ENCODE measurements at places on chromosomes 5 and 9.

DNA sequence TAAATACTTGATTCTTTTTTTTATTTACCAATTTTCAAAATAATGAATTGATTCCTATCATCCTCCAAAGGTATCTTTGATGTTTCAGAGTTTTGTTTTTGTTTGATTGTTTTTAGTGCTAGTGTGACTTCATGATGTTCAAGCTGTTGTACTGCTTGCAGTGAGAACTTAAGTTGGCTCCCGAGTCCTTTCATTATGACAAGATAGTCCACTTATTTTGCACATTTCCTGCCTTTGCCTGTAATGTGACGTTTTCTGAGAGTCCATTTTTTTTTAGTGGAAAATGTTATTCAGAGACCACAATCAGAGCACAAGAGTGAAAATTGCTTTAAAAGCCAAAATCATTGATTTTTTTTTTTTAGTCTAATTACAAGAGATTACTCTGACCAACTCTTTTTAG, 60.1 kb upstream of the FCHO2 start:
- DNase-seq = no peak

DNA sequence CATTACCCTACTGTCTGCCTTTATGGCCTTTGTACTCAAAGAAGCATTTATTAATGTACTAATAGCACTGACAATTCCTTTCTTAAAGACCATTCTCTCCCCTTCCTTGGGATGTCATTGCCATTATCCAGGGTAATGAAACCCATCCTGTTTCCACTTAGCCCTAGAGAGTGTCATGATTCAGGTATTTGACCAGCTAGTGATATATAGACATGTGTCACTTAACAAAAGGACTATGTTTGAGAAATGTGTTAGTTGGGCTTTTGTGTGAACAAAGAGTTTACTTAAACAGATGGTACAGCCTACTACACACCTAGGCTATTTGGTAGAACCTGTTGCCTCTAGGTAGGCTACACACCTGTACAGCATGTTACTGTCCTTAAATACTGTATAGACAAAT, 2.0 kb downstream of the ATP6V0E1 start:
- DNase-seq = no peak

DNA sequence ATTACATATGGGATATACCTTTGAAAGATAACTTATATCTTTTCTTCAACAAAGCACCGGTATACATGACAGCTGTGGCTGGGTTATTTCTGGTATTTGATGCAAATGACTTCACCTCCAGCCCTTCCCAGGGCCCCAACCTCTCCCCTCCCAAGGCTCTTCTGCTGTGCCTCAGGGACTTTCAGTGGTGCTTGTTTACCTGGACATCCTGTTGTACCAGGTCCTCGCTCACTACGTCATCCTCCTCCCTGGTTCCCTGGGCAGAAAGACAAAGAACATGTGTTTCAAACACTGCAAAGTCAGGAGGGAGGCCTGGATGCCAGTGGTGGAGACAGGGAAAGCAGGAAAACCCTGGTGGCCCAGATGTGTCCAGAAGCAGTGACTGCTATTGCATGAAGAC, 23.4 kb downstream of the ANXA6 start:
- DNase-seq = no peak

DNA sequence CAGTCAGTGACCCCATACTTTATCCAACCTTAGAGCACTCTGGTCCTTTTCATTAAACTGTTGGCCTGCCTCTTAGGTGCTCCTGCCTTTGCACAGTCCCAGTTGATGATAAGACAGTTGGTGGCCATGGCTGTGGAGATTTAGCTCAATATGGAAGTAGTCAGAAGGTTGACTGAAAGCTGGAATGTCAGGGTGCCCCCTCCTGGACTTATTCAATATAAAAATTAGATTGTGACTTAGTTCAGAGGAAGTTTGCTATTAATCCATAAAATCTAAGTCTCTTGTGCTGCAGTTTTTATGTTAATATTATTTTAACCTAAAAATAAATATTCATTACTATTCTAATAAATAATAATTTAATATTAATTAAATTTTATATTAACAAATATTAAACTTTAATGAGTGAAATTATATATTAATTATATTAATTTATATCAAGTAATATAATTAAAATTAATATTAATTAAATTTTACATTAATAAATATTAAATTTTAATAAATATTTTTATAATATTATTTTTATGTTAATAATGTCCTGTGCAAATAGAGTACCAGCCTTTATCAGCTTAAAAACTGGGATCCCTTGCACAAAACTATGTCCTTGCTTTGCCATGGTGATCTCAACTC, 77.7 kb upstream of the ADAMTSL1 start:
- DNase-seq = no peak

- no peak for DNase-seq
Observed at GRCh38 chr5:59428391-59428790, 465.1 kb downstream of the PDE4D start.

- DNase-seq = no peak
Observed at GRCh38 chr9:133331221-133331620, 4.8 kb downstream of the SURF6 start.

- no peak for DNase-seq
Observed at GRCh38 chr5:172490514-172491461, 36.5 kb upstream of the SH3PXD2B start.

DNA sequence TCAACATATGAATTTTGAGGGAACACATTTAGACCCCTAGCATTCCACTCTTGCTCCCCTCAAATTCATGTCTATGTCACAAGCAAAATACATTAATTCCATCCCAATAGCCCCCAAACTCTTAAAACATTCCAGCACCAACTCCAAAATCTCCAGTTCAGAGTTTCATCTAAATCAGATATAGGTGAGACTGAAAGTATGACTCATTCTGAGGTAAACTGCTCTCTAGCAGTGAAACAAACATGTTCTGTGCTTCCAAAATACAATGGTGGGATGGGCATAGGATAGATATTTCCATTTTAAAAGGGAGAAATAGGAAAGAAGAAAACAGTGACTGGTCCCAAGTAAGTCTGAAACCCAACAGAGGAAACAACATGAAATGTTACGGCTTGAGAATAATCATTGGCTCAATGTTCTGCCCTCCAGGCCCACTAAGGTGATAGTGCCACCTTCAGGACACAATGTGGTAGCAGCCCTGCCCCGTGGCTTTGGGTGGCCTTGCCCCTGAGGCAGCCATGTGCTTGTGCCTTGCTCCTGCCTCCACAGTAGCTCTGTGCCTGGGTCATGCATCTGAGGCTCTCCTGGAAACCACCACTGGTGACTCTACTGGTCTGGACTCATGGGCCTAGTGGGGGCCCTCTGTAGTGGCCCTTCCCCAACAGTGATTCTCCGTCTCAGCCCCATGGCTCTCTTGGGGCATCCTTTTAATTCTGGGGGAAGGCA, 36.4 kb upstream of the IPPK start:
- DNase-seq = no peak

- no peak for DNase-seq
Observed at GRCh38 chr5:43642428-43642827, 39.4 kb downstream of the NNT start.

- DNase-seq = no peak
Observed at GRCh38 chr9:13118313-13118712, 161.2 kb downstream of the MPDZ start.

- DNase-seq = no peak
Observed at GRCh38 chr9:21316032-21316842, 11.1 kb upstream of the IFNA5 start.

DNA sequence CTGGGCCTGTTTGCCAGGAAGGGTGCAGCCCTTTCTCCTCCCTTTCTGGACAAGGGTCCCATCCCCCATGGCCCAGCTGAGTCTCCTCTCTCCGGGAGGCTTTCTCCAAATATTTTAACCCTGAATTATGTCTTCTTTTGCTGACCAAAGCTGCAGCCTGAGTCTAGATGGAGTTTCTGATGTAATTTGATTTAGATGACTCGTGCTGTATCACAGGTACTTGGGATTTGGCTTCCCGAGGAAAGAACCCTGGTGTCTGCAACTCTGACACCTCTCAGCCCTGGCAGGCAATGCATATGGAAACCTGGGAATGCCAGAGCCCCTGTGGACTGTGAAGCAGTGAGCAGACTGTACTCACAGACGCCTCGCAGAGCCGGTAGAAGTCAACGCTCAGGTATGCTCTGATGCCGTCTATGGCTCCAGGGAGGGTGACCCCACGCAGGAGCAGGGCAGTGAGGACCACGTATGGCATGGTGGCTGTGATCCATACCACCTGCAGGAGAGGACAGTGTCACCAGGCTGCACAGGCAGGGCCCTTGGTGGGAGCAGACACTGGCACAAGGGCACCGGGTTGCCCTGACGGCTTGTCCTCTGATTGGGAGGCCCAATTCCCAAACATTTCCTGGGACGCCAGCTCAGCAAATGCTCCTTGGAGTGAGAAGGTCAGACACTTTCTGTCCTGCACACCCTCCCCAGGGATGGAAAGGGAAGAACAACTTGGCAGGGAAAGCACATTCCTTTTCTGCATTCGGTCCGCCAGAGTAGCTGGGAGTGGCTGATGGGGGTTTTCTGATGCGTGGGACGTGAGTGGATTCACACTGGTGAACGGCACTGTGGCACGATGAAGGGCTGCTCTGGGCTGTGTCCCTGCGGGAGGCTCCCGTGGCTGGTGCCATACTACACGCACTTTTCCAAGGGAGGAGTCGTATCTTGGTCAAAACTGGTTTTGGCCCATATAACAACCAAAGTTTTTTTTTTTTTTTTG, 24.7 kb downstream of the SLC6A3 start:
- peak; percentile 7 for DNase-seq

- DNase-seq = no peak
Observed at GRCh38 chr9:33748633-33749304, 46.6 kb upstream of the PRSS3 start.

DNA sequence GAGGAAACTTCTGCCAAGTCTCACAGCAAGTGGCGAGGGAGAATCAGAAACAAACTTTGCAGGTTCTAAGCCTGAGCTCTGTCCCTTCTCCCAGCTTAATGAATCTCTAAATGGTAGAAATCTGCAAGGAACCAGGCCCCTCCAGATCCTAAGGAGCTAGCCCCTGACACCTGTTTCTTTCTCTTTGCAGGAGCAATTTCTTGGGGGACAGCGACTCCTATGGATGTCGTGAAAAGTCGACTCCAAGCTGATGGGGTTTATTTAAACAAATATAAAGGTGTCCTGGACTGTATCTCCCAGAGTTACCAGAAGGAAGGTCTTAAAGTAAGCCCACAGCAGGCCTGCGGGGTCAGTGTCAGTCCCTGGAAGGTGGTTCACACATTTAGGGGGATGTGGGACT, 21.8 kb downstream of the IL9 start:
- no peak for DNase-seq

GRCh38 chr9:27460226-27461023, 63.7 kb upstream of the IFNK start:
- no peak for DNase-seq

- DNase-seq = peak; percentile 42
Observed at GRCh38 chr5:141877356-141878185, 639 bp downstream of the PCDH1 start.

GRCh38 chr9:30722065-30722464, 1662.4 kb upstream of the ACO1 start:
- DNase-seq = no peak

- DNase-seq = no peak
Observed at GRCh38 chr5:305050-305449, 16.5 kb upstream of the AHRR start.

- DNase-seq = no peak
Observed at GRCh38 chr5:73748510-73749400, 122.8 kb downstream of the ARHGEF28 start.

DNA sequence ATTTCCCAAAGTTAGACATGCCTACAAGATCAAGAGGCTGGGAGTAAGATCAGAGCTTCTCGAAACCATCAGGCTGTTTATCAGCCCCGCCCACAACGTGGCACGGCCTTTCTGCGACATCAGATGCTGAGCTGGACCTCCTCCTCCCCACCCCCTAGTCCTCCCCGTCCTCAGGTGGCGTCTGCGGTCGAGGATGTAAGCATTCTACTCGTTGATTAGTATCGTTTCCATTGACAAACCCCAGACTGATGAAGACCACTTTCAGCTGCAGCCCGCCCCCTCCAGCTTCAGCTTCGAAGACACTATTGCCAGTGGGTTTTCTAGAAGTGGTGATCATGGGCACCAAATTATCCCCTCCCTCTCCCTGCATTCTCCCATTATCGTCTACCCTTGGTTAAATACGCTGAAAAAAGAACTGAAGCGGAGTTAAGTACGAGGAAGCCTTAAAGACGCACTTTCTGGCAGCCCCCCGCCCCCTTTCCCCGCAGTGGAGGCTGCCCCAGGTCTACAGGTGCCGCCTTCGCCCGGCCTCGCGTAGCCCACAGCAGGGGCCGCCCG, 1.1 kb downstream of the PPIC start:
- DNase-seq = no peak

GRCh38 chr9:91423785-91424402, at the start of gene NFIL3:
Gene NFIL3 (minus strand): TSS chr9:91423832. CDS start chr9:91410734, 13,098 bp downstream.
- peak; percentile 71 for DNase-seq

GRCh38 chr9:96078897-96079490, 203.5 kb downstream of the ERCC6L2 start:
- DNase-seq = no peak

DNA sequence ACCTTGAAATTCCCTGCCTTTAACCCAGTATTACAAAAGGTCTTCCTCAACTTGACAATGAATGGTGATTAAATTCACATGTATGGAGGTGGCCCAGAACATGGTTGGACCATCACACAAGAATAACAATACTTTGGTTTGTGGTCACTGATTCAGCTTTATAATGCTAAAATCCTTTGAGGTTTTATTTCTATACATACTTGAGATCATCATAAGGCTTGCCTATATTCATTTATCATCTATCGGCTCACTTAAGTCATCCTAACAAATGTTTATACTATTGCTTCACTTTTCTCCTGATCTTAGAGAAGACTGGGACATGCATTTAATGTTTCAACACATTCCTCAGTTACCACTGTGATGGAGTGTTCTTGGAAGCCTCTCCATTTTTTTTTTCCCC, 191.3 kb downstream of the DMAC1 start:
- DNase-seq = no peak

- DNase-seq = no peak
Observed at GRCh38 chr5:32600054-32600622, 14.8 kb downstream of the SUB1 start.

DNA sequence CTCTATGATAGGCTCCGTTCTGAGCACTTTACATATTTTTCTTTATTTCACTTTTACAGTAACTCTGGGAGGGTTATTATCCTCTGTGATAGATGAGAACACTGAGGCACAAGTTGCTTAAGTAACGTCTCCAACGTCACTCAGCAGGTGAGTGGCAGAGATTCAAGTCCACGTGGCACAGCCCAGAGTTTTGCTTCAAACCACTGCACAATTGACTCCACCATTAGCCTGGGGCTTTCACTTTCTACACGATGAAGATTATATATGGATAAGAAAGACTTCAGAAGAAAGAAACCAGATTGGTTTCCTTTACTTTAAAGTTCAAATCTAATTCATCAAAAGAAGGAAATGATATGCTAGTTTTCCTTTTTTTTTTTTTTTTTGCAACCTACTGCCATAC, 245.9 kb downstream of the SYK start:
- DNase-seq = peak; percentile 56

Data from activated naive CD4-positive, alpha-beta T cell treated with anti-CD3 and anti-CD28 coated beads, Interleukin-2, amount 50 U/mL, for 16 hours (primary cell).